ENCODE measurements at places on chromosomes 16 and 17. TPM values are rescaled to one million over a fixed set of nuclear protein-coding genes. Genes with fewer than 3 reads are reported as not detected.

DNA sequence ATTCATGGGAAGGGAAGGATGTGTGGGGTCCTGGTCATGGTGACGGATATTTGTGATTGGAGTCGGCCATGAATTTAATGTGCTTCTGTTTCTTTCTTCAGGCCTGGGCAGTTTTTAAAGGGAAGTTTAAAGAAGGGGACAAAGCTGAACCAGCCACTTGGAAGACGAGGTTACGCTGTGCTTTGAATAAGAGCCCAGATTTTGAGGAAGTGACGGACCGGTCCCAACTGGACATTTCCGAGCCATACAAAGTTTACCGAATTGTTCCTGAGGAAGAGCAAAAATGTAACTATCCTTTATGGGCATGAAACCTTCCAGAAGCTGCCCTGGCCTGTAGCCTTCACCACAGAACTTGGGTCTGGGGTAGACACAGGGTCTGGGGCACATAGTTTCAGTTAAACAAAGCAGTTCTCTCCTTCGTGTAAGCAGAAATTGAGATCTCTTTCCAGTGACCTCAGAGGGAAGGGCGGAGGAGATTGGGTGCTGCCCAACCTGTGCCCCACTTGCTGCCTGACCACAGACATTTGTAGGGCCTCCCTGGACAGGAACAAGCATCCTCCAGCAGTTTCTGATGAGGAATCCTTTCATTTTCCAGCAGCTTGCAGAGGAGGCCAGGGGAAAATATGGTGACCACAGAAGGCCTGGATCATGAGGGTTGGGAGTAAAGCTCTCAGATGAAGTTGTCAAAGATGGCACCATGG is 10.1 kb downstream of the IRF8 start:
- H3K4me3 ChIP-seq, result no peak overlapping the region
- H3K36me3 ChIP-seq, result no peaks in the 10 kb centered on the region
- H3K27me3 ChIP-seq, result no peaks in the 10 kb centered on the region
- no peak overlapping the region for H3K27ac ChIP-seq
- DNase-seq, result no peak

GRCh38 chr16:87339086-87339723 is 22.0 kb upstream of the C16orf95 start:
- no peaks in the 10 kb centered on the region for H3K27me3 ChIP-seq
- H3K27ac ChIP-seq, result no peak overlapping the region
- no peaks in the 10 kb centered on the region for H3K4me1 ChIP-seq
- DNase-seq, result no peak
- H3K4me3 ChIP-seq, result no peak overlapping the region

DNA sequence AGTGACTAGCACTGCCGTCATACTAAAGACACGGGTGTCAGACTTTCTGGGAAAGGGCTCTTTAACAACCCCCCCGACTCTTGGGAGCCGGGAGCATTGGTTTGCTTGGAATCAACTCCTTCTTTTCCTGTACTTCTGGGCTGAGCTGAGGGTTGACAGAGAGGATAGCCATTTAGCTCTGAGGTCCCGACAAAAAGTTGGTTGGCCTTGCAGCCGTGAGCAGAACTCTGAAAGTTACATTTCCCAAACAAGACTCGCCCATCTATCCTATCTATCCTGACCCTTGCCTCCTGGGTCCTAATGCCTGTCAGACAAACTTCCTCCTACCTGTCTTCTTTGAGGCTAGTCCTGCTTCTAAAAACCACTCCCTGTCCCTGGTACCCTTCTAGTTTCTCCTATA is 460.8 kb upstream of the TOM1L1 start:
- H3K27ac ChIP-seq, result no peak overlapping the region
- H3K4me3 ChIP-seq, result no peak overlapping the region
- peaks cover 4% of the 10 kb centered on the region for H3K27me3 ChIP-seq
- H3K36me3 ChIP-seq, result no peaks in the 10 kb centered on the region
- no peak for DNase-seq

- H3K27ac ChIP-seq, result no peak overlapping the region
- no peaks in the 10 kb centered on the region for H3K27me3 ChIP-seq
- DNase-seq, result no peak
- H3K36me3 ChIP-seq, result no peaks in the 10 kb centered on the region
- H3K4me3 ChIP-seq, result no peak overlapping the region
- no peaks in the 10 kb centered on the region for H3K4me1 ChIP-seq
These were observed 156.2 kb upstream of the TNRC6C start for GRCh38 chr17:77802333-77802615.

- H3K27me3 ChIP-seq, result no peaks in the 10 kb centered on the region
- no peaks in the 10 kb centered on the region for H3K4me1 ChIP-seq
- no peaks in the 10 kb centered on the region for H3K36me3 ChIP-seq
- no peak overlapping the region for H3K27ac ChIP-seq
These were observed 7.6 kb downstream of the STX8 start for GRCh38 chr17:9568004-9568403.

C1QTNF8 gene
- total RNA-seq, result not detected

- H3K36me3 ChIP-seq, result no peaks in the 10 kb centered on the region
- no peak overlapping the region for H3K4me3 ChIP-seq
- DNase-seq, result no peak
- no peaks in the 10 kb centered on the region for H3K27me3 ChIP-seq
- H3K27ac ChIP-seq, result no peak overlapping the region
These were observed 5.5 kb upstream of the CBFA2T3 start for GRCh38 chr16:88982286-88983084.

HEATR9 gene
- total RNA-seq, result not detected

Data from prostate gland (tissue), 2 donors.